ENCODE measurements at places on chromosomes 1 and 21.

GRCh38 chr1:45306319-45306718, 20.4 kb upstream of the HPDL start:
- no peak for DNase-seq

DNA sequence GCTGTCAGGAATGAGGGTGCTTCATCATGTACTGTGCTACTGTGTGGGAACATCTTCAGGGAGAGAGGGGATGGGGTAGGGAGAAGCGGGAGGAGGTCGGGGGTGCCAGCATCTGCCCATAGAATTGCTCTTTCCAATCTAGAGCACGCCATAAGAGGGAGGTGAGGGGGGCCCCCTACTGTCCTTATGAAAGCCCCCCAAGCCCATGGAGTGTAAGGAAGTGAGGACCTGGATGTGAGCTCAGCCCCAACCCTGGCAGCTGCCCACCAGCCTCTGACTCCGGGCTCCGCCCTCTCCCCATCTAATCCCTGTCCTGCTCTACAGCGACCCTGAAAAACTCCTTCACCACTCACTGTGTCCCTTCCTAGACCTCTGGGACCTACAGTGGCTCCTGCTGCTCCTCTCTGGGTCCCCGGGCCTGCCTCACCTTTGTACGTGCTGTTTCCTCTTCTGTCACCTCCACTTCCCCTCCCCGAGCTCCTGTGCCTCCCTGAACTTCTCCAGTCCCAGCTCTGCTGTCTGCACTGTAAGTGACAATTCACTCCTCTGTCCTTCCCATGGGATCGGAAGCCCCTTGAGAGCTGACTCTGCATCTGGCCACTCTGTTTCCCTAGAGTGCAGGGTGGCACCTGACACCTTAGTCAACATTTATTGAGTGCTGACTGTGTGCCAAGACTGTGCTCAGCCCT, 269.4 kb downstream of the PTPRU start:
- DNase-seq: no peak

DNA sequence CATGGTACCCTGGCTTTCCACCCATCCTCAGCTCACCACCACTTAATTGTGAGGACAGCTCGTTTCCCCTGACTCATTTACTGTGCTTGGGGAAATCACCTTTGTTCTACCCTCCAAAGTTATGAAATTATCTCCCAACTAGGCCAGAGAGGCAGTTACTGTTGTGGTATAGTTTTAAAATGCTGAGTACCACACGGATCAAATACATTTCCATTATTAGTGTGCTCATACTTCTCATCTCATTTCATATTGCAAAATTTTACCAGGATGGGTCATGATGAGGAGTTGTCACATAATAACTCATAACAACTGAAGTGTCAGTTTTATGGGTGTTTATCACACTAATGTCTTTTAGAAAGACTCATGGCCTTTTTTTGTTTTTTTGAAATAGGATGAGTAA, 9.2 kb upstream of the OR2B11 start:
- DNase-seq: no peak

- no peak for DNase-seq
Observed at GRCh38 chr21:34946916-34947534, 102.1 kb downstream of the RUNX1 start.

GRCh38 chr1:44783697-44784093, 4.3 kb downstream of the BEST4 start:
- DNase-seq: no peak

DNA sequence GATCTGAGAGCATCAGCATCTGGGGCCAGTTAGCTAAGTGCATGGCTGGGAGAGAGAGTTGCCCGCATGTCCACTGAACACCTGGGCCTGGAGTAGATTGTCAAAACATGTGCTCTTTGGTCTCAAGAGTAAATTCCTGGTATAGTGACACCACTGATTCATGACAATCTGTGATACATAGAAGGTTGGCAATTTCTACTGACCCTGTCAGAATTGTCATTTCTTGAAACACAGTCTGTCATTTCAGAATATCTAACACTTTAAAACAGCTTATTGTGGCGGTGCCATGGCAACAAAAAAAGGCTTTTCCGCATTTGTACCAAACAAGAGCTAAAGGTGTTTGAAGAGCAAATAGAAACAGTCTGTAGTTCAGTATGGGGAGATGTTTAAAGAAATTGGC, 186.4 kb upstream of the FAM78B start:
- DNase-seq: no peak

DNA sequence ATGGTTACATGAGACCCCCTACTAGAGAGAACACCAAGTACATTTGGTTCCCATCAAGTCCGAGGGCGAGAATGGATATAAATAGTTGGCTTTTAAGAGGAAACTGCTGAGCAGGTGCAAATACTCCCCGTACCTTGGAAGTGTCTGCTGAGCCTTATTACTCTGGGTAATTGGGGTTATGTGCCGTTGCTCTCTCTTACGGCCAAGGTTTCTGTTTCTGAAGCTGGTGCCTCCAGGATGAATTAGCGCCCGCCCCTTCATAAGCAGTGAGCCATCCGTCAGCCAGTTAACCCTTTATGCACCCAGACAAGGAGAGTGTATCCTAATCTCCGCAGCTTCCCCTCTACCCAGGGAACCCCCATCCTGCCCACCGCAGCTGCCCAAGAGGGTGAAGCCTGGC, 90.4 kb upstream of the AJAP1 start:
- no peak for DNase-seq

GRCh38 chr1:180542113-180542837, 16.5 kb upstream of the OVAAL start:
- no peak for DNase-seq

DNA sequence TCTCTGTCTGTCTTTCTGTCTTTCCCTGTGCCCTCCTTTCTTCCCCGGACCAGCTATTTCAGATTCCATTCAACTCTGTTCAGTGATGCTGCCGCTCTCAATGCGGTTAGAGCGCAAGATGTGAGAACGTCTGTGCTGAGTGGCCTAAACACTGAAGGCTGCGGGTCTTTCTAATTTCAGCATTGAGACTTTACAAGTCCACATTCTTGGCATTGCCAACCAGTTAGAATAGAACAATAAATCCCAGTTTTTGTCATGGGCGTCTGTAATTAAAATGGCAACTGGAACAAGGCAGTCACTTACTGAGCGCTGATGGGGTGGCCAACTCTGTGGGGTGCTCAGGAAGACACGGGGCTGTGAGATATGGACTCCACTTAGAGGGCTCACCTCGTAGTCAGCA, 112.8 kb downstream of the DHRS3 start:
- DNase-seq: no peak

- no peak for DNase-seq
Observed at GRCh38 chr1:103327054-103327719, 198.3 kb upstream of the RNPC3 start.

- no peak for DNase-seq
Observed at GRCh38 chr1:72892461-72892860, 610.1 kb upstream of the NEGR1 start.

DNA sequence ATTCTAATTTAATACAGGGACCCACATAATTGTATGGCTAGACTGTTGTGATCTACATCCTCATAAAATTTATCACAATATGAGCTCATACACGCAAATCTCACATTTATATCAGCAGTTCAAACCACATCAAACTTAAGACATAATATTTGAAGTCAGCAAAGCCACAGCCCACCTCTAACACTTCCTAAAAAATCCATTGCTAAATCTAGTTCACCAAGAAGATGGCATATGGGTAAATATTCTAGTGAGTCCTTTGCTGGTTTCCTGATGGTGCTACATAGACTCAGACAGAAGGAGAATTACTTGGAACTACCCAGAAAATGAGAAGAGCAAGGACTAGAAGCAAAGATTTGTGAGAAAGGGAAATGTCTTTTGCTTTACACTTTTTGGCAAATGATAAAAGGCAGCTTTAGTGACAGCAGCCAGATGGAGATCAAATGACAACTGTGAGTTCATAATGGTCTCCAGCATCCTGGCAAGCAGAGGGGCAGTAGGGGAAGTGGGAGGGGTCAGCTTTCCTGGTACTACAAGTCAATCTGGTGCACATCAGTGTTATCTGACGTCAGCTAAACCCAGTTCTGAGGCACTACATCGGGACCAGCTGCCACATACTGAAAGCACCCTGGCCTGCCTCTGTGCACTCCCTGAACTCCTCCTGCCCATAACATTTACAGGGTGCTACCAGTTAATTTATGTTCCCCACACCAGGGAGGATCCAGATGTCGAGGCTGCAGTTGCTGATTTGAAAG, 10.6 kb upstream of the GADD45A start:
- no peak for DNase-seq

DNA sequence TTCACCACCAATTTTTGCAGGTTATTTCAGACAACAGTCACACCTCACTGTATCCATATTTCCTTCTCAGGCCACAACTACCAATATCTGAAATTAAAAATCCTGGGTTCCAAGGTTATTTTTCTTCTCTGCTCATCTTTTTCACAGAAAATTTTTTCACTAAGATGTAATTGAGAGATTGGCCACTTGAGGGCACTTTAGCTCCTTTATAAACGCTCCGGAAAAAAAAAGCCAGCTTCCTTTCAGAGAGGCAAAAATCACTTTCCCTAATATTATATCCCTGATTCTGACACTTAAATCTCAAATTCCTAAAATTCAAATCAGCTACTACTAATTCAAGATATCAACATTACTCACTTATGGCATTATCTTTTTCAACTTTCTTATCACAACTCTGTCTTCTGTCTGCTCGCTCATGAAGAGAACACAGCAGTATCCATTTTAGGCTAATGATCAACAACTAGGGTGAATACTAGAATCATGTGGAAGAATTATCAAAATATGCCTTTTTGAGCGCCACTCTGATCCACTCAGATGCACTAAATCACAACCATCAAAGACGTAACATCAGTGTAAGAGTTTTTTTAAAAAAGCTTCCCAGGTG, 101.4 kb upstream of the RGS1 start:
- no peak for DNase-seq

GRCh38 chr21:46185716-46186115, 1.5 kb upstream of the SPATC1L start:
- DNase-seq: no peak

DNA sequence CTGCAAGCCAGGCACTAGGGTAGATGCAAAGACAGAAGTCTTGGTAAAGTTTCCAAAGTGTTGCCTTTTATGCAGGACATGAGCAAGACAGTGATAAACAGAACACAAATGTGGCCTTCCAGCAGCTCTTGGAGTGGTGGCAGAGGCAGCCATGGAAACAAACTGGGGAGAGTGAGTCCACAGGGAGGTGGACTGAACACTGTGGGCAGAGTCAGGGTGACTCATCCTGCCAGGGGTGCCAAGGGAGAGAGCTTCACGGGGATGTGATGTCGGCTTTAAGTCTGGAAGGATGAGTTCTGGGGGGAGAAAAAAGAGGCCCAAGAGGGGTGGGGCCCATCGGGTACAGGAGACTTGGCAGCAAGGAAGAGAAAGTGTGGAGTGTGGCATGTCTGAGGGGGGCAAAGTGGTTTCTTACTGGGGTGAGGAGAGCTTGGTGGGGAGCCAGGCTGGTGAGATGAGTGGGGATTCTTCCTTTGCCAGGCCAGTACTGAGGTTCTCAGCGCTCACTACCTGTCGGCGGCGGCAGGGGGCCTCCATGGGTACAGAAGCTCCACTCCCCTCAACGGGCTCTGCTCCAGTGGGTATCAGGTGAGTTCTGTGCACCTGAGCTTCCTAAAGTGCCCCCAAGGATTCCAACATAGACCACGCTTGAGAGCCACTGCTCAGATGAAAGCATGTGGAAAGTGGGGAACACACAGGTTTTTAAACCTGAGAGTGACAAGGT, 41.8 kb downstream of the KIAA0040 start:
- no peak for DNase-seq

DNA sequence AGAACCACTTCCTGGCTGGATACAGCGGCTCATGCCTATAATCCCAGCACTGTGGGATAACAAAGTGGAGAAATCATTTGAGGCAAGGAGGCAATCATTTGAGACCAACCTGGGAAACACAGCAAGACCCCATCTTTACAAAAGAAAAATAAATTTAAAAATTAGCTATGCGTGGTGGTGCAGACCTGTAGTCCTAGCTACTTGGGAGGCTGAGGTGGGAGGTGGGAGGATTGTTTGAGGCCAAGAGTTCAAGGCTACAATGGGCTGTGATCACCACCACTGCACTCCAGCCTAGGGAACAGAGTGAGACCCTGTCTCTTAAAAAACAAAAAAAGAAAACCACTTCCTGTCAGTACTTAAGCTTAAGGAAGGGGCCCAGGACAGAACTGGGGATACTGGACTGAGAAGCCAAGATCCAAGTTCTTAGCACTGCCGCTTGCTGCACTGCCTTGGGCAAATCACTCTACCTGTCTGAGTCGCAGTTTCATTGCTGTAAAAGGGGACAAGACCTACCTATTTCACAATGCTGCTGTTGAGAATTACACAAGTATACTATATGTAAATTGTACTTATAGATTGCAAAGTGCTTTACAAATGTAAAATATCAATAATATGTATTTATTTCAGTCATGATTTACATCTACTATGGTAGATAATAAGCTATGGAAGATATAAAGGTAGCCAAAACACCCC, 154.9 kb downstream of the RERE start:
- no peak for DNase-seq

- DNase-seq: no peak
Observed at GRCh38 chr1:32091591-32091990, 16.3 kb upstream of the KPNA6 start.

- DNase-seq: no peak
Observed at GRCh38 chr1:2606396-2606880, 19.9 kb downstream of the PRXL2B start.

- no peak for DNase-seq
Observed at GRCh38 chr1:56137521-56138505, 441.6 kb downstream of the PLPP3 start.

DNA sequence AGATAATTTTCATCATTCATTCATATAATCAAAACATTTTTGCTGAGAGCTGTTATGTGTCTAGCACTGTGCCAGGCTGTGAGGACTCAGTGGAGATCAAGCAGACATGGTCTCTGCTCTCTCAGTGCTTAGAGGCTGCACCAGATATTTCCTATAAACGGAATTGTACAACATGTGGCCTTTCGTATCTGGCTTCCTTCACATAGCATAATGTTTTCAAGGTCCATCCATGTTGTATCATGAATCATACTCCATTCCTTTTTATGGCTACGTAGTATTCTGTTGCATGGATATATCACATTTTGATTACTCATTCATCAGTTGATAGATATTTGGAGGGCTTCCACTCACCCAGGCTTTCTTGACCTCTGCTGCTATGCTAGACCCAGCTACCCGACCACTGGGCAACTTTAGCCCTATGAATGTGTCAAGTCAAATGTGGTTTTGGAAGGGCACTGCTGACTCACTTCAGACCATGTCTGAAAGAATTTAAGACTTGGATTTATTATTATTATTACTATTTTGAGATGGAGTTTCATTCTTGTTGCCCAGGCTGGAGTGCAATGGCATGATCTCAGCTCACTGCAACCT, 18.5 kb downstream of the NCF2 start:
- DNase-seq: no peak

Data from activated T-helper 1 cell treated with anti-CD3 and anti-CD28 coated beads, Interleukin-2, amount 50 U/mL, for 16 hours (primary cell).